ENCODE measurements at places on chromosomes 6 and 20.

DNA sequence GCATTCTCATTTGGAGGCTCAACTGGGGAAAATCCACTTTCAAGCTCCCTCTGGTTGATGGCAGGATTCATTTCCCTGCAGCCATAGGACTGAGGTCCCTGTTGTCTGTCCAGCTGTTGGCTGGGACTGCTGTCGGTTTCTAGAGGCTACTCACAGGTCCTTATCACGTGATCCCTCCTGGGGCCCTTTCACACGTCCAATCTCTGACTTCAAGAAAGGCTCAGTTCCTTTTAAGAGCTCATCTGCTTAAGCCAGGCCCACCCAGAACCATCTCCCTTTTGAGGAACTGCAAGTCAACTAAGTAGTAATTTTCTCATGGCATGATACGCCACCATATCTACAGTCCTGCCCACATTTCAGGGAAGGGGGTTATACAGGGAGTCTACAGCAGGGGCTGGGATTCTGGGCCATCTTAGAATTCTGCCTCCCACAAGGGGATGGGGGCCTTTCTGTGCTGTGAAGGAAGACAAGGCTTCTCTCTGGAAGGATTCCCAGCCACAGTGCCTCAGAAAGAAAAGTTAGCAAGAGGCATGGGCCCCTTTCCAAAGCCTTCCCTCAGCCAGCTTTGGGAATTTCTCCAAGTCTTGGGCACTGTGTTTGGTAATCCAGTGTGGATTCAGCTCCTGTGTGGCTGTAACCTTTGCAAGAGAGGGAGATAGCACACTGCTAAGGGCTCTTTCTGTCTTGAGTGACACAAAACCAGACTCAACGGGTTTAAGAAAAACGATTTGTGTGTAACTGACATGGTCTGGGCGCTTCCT is 66.4 kb downstream of the CTCFL start:
- no peak for DNase-seq
- no peak overlapping the region for H3K27ac ChIP-seq
- H3K4me1 ChIP-seq, result no peaks in the 10 kb centered on the region
- H3K4me3 ChIP-seq, result no peak overlapping the region
- no peaks in the 10 kb centered on the region for H3K36me3 ChIP-seq

GRCh38 chr6:157758516-157759023 is 64.5 kb upstream of the SNX9 start:
- peaks cover 50% of the 10 kb centered on the region for H3K4me1 ChIP-seq
- no peak for DNase-seq
- no peaks in the 10 kb centered on the region for H3K27me3 ChIP-seq
- peaks cover 26% of the 10 kb centered on the region for H3K36me3 ChIP-seq

GRCh38 chr20:35387334-35387733 is 24.4 kb downstream of the UQCC1 start:
- no peak overlapping the region for H3K27ac ChIP-seq
- no peak for DNase-seq
- H3K36me3 ChIP-seq, result peaks cover 29% of the 10 kb centered on the region
- no peaks in the 10 kb centered on the region for H3K4me1 ChIP-seq

- no peak for DNase-seq
- no peaks in the 10 kb centered on the region for H3K27me3 ChIP-seq
- no peak overlapping the region for H3K4me3 ChIP-seq
- no peak overlapping the region for H3K27ac ChIP-seq
- no peaks in the 10 kb centered on the region for H3K4me1 ChIP-seq
These were observed 499.8 kb upstream of the PTCHD4 start for GRCh38 chr6:48610846-48611245.

GRCh38 chr20:44695295-44695673 is 19.9 kb upstream of the CCN5 start:
- H3K36me3 ChIP-seq, result peaks cover 22% of the 10 kb centered on the region
- DNase-seq, result no peak
- H3K27me3 ChIP-seq, result no peaks in the 10 kb centered on the region
- H3K27ac ChIP-seq, result no peak overlapping the region

DNA sequence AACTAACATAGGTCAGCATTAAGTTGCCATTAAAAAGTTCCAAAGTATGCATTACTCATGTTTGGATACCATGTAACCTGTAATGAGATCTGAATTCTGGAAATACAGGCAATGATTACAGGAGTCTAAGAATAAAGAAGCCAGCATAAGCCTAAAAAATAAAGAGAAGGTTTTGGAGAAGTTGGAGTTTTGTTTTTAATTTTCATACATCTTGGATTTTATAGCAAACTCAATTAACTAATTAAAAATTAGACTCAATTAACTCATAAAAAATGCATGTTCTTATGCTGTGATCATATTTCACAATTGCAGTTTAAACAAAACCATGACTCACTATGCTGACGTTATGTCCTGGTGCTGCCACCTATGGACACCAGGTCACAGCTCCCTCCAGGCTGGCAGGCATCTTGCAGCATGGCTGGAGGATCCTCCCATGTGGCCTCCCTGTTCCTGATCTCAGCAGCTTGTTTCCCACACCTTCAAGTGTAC is 648.8 kb upstream of the AGPAT4 start:
- H3K4me3 ChIP-seq, result no peak overlapping the region
- peak; percentile 79 for DNase-seq
- H3K27me3 ChIP-seq, result no peaks in the 10 kb centered on the region
- H3K27ac ChIP-seq, result peak overlapping the region; percentile 80
- peaks cover 41% of the 10 kb centered on the region for H3K4me1 ChIP-seq

DNA sequence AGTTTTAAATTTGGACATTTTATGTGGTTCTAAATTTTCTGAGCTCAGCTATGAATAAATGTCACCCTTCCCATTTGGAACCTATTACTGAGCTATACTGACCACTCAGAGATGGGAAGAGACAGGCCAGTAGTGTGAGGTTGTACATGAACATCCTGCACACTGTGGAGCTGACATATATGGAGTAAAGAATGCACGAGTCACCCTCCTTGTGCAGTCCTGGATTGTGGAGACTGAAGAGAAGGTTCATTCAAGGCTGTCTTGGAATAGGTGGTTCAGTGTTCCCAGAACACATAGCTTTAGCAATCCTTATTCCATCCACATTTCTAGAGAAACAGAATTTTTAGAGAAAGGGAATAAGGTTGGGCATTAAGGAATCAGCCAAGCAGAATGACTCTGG is 50.3 kb upstream of the OGFRL1 start:
- H3K36me3 ChIP-seq, result no peaks in the 10 kb centered on the region
- H3K4me1 ChIP-seq, result no peaks in the 10 kb centered on the region
- H3K27me3 ChIP-seq, result no peaks in the 10 kb centered on the region
- no peak overlapping the region for H3K27ac ChIP-seq
- H3K4me3 ChIP-seq, result no peak overlapping the region

DNA sequence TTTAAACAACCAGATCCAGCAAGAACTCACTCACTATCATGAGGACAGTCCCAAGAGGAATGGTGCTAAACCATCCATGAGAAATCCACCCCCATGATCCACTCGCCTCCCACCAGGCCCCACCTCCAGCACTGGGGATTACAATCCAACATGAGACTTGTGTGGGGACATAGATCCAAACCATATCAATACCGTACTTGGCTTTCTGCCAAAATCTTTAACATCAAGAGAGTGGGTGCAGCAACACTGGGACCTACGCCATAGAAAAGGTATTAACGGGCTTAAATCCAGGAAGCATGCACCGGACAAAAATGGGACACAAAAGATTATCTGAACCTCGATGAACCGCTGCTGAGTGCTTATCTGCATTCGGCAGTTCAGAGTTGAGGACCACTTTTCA is 322.3 kb upstream of the ARID1B start:
- no peak for DNase-seq
- no peaks in the 10 kb centered on the region for H3K4me1 ChIP-seq
- H3K36me3 ChIP-seq, result no peaks in the 10 kb centered on the region
- no peak overlapping the region for H3K27ac ChIP-seq
- H3K4me3 ChIP-seq, result no peak overlapping the region

DNA sequence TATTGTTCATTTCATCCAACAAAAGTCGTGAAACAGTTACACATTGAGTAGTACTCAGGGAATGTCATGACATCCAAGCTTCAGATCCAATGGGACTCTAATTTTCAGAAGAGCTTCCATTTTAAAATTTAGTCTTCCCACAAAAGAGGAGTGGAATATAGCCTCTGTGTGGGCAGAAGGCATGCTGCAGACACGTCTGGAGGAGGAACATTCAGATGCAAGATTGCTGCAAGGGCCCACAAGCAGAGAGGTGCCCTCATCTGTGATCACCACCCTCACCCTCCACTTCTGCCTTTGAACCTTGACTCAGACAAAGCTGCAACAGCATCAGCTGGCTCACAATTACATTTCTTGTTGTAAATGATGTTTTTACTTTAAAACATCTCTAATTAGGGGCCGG is 29.9 kb downstream of the NRN1 start:
- no peaks in the 10 kb centered on the region for H3K4me1 ChIP-seq
- H3K36me3 ChIP-seq, result no peaks in the 10 kb centered on the region

GRCh38 chr6:1611572-1612298 is 2.0 kb downstream of the FOXC1 start:
- H3K27me3 ChIP-seq, result peaks cover 12% of the 10 kb centered on the region
- H3K4me1 ChIP-seq, result peaks cover 8% of the 10 kb centered on the region
- H3K27ac ChIP-seq, result peak overlapping the region; percentile 81
- peaks cover 64% of the 10 kb centered on the region for H3K36me3 ChIP-seq

DNA sequence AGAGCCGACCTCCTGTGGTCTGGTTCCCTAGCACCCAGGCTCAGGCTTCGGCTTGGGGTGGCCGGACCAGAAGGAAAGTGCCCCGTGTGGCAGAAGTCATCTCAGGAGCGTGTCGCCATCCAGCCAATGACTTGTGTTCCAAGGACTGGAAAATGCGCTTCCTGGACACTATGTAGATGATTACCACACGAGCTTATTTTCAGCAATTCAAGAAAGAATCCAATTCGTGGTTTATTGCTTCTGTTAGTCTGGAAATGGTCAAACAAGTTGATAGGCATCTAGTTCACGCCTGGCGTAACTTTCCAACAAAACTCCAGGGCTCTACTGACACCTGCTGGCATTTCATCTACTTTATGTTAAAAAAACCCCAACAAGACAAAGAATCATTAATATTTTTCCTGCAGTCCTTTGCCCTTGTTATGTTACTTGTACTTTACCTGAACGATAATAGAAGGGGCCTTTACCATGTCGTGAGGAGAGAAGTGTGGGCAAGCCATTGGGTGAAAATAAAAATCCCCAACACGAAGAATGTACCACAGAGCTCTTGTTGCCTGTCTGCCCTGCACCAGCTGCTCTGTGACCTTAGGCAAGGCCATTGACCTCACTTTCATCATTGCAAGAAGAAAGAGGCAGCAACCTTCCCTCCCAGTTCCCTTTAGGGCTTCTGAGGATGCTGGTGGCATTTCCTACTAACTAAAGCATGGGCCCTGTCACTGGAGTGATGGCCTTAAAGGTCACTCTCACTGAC is 154.7 kb upstream of the LAMP5 start:
- H3K36me3 ChIP-seq, result no peaks in the 10 kb centered on the region
- DNase-seq, result peak; percentile 37

GRCh38 chr20:61331543-61331942 is 79.5 kb downstream of the CDH4 start:
- no peak overlapping the region for H3K4me3 ChIP-seq
- no peaks in the 10 kb centered on the region for H3K4me1 ChIP-seq
- no peaks in the 10 kb centered on the region for H3K36me3 ChIP-seq
- H3K27me3 ChIP-seq, result no peaks in the 10 kb centered on the region
- H3K27ac ChIP-seq, result no peak overlapping the region

GRCh38 chr20:44390280-44390679 is 34.8 kb downstream of the HNF4A start:
- H3K4me1 ChIP-seq, result peaks cover 21% of the 10 kb centered on the region
- peaks cover 14% of the 10 kb centered on the region for H3K36me3 ChIP-seq
- H3K27ac ChIP-seq, result no peak overlapping the region
- no peak overlapping the region for H3K4me3 ChIP-seq
- no peak for DNase-seq

DNA sequence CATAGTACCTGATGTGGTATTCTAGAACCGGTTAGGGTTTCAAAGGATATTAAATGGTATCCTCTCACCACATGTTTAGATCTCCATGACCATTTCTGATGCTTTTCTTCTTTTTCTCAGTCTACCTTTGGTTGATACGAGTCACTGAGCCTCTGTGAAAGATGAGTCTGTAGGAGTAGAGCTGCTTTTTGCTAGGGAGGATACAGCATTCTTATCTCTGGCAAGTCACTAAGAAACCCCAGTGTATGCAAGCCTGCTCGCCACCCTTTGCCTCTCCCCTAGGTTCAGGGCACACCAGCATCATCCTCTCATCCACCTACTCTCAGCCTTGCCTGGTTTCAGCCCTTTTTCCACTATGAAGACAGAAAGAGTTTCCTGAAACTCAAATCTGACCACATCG is 89.9 kb downstream of the MTFR2 start:
- H3K27ac ChIP-seq, result no peak overlapping the region
- H3K36me3 ChIP-seq, result no peaks in the 10 kb centered on the region
- H3K27me3 ChIP-seq, result no peaks in the 10 kb centered on the region

DNA sequence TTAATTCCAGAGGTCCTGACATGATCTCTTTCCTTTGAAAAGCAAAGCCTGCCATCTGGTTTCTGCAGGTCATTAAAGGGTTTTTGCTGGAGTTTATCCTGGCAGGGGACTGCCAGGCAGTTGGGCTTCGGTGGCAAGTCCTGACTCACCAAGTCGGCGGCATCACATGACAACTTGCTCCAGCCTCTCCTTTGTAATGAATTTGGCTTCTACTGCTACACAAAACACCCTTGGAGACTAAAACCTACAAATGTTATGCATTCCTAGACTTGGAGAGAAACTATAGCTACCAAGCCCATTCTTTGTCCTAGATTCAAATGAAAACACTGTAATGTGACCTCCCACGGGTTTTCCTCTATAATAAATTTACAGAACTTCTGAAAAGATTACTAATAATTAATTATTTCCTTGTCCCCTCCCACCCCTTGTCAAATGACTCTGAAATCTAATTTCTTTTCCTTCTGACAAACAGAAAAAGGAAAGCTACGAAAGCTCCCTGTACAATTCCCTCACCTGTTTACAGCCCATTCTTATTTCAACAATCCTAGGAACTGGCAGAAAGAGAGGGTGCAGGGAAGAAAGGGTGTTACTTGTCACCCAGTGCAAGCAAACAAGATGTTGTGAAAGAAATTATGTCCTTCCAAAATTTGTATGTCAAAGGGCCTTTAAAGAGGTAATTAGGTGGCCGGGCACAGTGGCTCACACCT is 62.9 kb downstream of the QRSL1 start:
- peak overlapping the region; percentile 64 for H3K27ac ChIP-seq
- H3K27me3 ChIP-seq, result no peaks in the 10 kb centered on the region
- DNase-seq, result peak; percentile 69
- no peak overlapping the region for H3K4me3 ChIP-seq
- peaks cover 27% of the 10 kb centered on the region for H3K4me1 ChIP-seq
- no peaks in the 10 kb centered on the region for H3K36me3 ChIP-seq

Measured in Calu3 (cell line).